Uterus (tissue), 4 donors: ENCODE measurements at places on chromosomes 2 and 18. TPM values are rescaled to one million over a fixed set of nuclear protein-coding genes. Genes with fewer than 3 reads are reported as not detected.
A peak's percentile ranks its signal among the peaks of the same experiment; 100 is the strongest.

ADCYAP1 gene
- total RNA-seq: 0.49 TPM

PKDCC gene
- 181 TPM for total RNA-seq

DNAJC5G gene
- 3.9 TPM for total RNA-seq

CFAP53 gene
- total RNA-seq: not detected

CCDC85A gene
- total RNA-seq: 13.8 TPM

STPG4 gene
- total RNA-seq: 1.0 TPM

CDKL4 gene
- not detected for total RNA-seq

MPPE1 gene
- total RNA-seq: 32.8 TPM

FZD7 gene
- total RNA-seq: 0.77 TPM

SLC4A5 gene
- 15.1 TPM for total RNA-seq

SRBD1 gene
- 30.7 TPM for total RNA-seq

DNA sequence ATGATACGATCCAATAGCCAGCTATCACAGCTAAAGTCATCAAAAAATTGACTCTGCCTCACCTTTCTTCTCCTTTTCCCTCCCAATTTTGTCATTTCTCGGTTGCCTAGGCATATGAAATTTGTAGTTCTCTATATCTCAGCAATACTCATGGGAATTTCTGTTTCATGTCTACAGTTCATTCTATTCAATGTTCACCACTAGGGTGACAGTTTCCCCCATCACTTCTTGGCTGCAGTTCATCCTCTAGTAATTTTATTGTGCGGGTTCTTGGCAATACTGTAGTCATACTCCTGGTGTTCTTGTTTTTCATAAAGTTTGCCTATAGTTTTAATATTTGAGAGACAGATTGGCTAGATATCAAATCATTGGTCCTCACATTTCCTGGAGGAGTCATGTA is 872.2 kb upstream of the ID2 start:
- no peak overlapping the region for H3K4me3 ChIP-seq
- no peaks in the 10 kb centered on the region for H3K36me3 ChIP-seq
- H3K27me3 ChIP-seq: no peaks in the 10 kb centered on the region
- H3K27ac ChIP-seq: no peak overlapping the region
- no peak for DNase-seq
- no peaks in the 10 kb centered on the region for H3K4me1 ChIP-seq

DNA sequence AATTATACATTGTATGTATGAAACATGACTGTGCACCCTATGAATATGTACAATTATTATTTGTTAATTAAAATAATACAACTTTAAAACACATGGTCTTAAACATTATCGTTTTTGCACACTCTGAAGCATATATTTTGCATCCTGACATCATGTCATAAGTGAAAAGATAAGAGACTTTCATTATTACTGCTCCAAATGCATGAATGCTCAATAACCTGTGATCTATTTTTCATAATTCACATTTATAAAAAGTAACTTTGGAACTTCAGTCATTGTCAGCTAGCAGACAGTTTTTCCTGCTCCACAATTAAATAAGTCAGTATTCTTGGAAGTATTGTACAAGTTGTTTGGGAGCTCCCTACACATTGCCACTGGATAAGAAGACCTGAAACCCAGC is 1.3 kb upstream of the ITPRIPL1 start:
- peaks cover 2% of the 10 kb centered on the region for H3K27me3 ChIP-seq
- H3K27ac ChIP-seq: no peak overlapping the region
- no peaks in the 10 kb centered on the region for H3K4me1 ChIP-seq
- H3K4me3 ChIP-seq: no peak overlapping the region
- H3K36me3 ChIP-seq: no peaks in the 10 kb centered on the region

DNA sequence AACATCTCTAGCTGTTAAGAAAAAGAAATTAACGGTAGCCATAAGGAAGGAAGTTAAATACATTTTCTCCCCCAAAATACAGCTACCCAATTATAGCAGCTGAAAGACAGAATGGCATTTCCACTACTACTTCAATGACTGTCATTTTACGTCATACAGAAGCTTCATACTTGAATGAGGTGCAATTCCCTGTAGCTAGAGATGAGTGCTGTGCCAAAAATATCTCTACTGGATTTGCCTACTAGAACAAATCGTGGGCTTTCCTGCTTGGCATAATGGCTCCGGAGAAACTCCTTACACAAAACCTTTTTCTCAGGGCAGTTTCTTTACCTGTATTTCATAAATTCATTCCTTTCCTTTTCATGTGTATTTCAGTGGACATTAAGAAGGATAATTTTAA is 36.3 kb upstream of the NRXN1 start:
- no peaks in the 10 kb centered on the region for H3K36me3 ChIP-seq
- no peak overlapping the region for H3K4me3 ChIP-seq

- no peaks in the 10 kb centered on the region for H3K4me1 ChIP-seq
- H3K27ac ChIP-seq: no peak overlapping the region
- H3K4me3 ChIP-seq: no peak overlapping the region
Observed at GRCh38 chr2:35160871-35161270, 1194.7 kb upstream of the CRIM1 start.

DNA sequence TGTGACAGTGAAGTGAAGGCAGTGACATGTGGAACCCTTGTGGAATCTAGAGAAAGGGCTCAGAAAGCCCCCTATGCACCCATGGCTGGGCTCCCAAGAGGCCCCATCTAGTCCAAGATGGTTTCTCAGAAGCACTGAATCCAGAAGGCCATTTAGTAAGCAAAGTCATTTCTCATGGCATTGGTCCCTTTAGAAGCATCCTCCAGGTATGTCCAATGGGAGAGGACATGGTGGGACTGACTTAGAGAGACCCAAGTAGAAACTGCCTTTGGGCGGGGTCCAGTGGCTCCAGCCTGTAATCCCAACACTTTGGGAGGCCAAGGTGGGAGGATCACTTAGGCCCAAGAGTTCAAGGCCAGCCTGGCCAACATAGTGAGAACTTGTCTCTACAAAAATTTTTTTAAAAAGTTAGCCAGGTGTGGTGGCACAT is 72.5 kb upstream of the RMDN2 start:
- H3K27me3 ChIP-seq: no peaks in the 10 kb centered on the region
- peaks cover 5% of the 10 kb centered on the region for H3K4me1 ChIP-seq
- no peak for DNase-seq
- no peaks in the 10 kb centered on the region for H3K36me3 ChIP-seq

DNA sequence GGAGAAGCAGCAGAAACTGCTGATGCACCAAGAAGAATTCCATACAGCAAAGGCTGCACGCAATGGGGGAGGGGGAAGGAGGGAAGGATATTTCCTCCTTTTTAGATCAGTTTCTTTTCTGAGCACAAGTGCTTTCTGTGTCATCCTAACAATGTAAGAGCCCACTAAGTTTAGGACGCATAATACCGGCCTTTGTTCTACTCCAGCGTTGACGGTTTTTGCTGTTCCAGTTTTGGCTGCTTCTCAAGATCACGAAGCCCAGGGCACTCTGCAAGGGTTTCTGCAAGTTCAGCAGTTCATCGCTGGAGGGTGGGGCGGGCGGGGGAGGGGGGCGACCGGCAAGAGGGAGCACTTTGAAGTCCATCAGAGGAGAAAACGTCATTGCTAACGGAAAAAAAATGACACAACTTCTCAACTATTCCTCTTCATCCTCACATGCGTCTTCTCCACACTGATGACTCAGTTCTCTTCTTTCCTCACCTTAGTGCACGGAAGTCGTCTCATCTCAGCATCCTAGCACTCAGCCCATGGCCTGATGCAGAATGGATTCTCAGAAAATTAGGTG is 8.7 kb downstream of the FAM178B start:
- H3K4me3 ChIP-seq: no peak overlapping the region
- H3K27ac ChIP-seq: peak overlapping the region; percentile 48
- no peaks in the 10 kb centered on the region for H3K27me3 ChIP-seq
- H3K36me3 ChIP-seq: no peaks in the 10 kb centered on the region
- DNase-seq: no peak

GRCh38 chr18:39801010-39801409 is 2154.0 kb upstream of the PIK3C3 start:
- H3K36me3 ChIP-seq: no peaks in the 10 kb centered on the region
- no peak overlapping the region for H3K27ac ChIP-seq
- no peak overlapping the region for H3K4me3 ChIP-seq
- H3K27me3 ChIP-seq: no peaks in the 10 kb centered on the region

- no peaks in the 10 kb centered on the region for H3K36me3 ChIP-seq
- no peaks in the 10 kb centered on the region for H3K4me1 ChIP-seq
- no peak overlapping the region for H3K27ac ChIP-seq
- no peak for DNase-seq
Observed at GRCh38 chr2:10610213-10610910, 79.4 kb downstream of the NOL10 start.

GRCh38 chr2:238966072-238966937 is 118.4 kb downstream of the TWIST2 start:
- no peaks in the 10 kb centered on the region for H3K4me1 ChIP-seq
- H3K27ac ChIP-seq: no peak overlapping the region
- no peaks in the 10 kb centered on the region for H3K27me3 ChIP-seq
- H3K36me3 ChIP-seq: no peaks in the 10 kb centered on the region
- no peak overlapping the region for H3K4me3 ChIP-seq
- DNase-seq: no peak

GRCh38 chr18:58288921-58289797 is 245.1 kb downstream of the NEDD4L start:
- no peak for DNase-seq
- H3K4me1 ChIP-seq: no peaks in the 10 kb centered on the region
- no peak overlapping the region for H3K27ac ChIP-seq
- no peaks in the 10 kb centered on the region for H3K36me3 ChIP-seq

DNA sequence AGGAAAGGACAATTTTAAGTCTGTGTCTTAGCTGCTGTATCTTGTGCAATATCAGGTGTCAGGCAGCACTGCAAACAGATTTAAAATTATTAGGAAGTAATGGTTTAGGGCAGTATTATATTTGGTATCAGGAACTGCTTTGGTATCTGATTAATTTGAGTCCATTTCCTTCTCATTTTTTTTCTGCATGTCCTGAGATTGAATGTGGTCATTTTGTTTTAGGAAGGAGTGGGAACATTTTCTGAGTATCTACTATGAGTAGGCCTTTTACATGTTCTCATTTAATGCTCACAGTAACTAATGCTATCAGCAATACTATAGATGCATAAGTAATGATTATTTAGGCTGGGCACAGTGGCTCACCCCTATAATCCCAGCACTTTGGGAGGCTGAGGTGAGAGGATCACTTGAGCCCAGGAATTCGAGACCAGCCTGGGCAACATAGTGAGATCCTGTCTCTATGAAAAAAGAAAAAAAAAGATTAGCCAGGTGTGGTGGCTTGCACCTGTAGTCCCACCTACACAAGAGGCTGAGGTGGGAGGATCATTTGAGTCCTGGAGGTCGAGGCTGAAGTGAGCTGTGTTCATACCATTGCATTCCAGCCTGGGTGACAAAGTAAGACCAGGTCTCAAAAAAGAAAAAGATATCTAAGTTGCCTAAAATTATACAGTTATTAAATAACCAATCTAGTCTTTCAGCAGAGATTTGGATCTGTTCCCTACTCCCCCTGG is 4.7 kb downstream of the FMNL2 start:
- H3K36me3 ChIP-seq: no peaks in the 10 kb centered on the region
- H3K27ac ChIP-seq: no peak overlapping the region
- no peak for DNase-seq
- no peaks in the 10 kb centered on the region for H3K4me1 ChIP-seq

DNA sequence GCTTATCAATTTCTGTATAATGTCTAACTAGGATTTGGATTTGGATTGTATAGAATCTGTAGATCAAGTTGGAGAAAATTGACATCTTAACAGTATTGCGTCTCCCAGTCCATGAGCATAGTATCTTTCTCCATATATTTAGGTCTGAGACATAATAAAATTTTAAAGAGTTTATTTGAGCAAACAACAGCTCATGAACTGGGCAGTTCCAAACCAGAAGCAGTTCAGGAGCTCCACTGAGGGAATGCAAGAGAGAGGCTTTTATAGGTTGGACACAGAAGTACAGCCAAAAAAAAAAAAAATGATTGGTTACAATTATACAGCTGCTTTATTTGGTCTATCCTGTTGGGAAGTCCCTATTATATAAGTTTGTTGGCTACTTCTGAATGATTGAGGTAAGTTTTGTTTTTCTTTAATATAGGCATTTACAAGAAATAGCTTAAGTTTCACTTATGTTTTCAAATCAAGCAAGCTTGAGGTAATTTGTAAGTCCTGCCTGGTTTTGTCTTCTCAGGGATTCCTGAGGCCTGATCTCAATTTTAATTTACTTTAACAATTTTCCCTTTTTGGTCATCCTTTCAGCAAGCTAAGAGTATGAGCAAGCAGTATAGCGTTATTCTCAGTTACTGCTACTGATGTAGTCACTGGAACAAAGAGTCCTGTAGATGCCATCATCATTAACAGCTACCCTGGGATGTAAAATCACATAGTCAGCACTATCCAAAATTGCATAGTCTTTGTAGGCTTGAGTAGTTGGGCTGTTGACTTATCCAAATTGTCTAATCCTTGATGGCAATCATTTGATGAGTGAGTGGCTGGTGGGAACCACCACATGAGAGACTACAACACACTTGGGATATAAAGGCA is 27.5 kb upstream of the RUFY4 start:
- H3K4me3 ChIP-seq: no peak overlapping the region
- H3K27me3 ChIP-seq: no peaks in the 10 kb centered on the region
- no peak overlapping the region for H3K27ac ChIP-seq

DNA sequence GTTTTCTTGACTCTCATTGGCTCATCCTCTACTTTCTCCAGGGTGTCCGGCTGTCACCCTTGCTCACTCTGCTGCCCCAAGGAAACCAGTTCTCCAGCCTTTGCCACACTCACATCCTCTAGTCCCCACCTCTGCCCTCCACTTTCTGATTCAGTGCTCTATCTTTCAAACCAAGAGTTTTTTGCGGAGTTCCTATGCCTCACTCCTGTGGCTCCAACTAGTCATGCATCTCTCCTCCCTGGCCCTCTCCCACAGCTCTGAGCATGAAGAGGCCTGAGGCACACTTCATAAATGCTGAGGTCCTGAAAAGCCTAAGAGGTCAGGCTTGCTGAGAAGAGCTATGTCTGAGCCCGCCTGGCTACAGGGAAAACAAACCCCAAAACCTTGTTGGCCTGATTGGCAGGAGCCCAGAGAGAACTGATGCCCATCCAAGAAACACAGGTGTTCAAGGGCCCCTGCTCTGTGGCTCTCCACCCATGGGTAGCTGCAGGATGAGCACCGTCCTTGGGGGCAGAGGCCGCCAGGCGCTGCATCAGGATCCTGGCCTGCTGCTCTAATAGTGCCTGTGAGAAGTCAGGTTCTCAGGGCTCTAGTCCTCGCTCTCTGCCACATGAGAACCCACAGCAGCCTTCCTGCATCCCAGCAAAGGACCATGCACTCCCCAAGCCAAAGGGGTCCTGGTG is 42.1 kb downstream of the HS1BP3 start:
- peaks cover 30% of the 10 kb centered on the region for H3K4me1 ChIP-seq
- H3K27me3 ChIP-seq: no peaks in the 10 kb centered on the region
- DNase-seq: no peak
- peak overlapping the region; percentile 77 for H3K27ac ChIP-seq
- H3K36me3 ChIP-seq: no peaks in the 10 kb centered on the region
